ENCODE measurements at places on chromosomes 7 and 10.

GRCh38 chr7:98163704-98164494, 47.3 kb upstream of the BHLHA15 start:
- DNase-seq = no peak

- DNase-seq = no peak
Measured at GRCh38 chr10:6563075-6563474, 17.0 kb downstream of the PRKCQ start.

GRCh38 chr10:31466313-31466712, 147.3 kb downstream of the ZEB1 start:
- no peak for DNase-seq

DNA sequence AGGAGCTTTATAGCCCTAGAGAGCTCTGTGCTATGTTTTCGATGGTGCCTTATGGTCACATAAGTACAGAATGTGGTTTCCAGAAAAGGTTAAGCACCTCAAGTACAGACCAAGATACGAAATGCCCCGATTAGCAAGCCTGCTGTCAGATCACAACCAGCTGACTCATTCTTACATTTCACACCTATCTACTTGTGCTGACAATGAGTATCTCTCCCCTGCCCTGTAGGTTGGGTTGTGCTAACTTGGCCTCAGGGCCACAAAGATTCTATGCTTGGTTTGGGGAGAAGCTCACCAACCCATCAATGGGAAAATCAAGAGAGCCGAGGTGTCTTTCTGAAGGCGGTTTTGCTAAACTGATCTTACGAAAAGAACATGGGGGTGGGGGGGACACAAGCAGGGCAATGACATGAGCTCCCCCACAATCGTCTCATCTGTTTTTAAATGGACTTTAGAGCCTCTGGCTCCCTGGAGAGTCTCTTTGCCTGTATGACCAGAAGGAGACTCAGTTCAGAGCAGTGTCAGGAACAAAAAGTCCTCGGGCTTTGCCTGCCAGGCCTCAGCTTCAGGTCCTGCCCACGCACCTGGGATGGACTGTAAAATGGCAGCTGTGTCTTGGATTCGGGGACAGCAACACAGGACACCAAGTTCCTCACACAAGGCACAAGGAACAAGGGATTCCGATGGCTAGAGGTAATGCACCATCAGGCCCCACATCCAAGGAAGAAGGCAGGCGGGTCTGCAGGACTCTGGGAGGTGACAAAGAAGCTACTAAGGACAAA, 55.1 kb downstream of the FAM53B start:
- peak; percentile 50 for DNase-seq

GRCh38 chr10:43842496-43842895, 193.8 kb upstream of the ZNF32 start:
- DNase-seq = no peak

GRCh38 chr7:30019387-30019786, 7.1 kb downstream of the FKBP14 start:
- DNase-seq = no peak

- DNase-seq = no peak
Measured at GRCh38 chr7:46809886-46810285, 772.0 kb downstream of the TNS3 start.
